ENCODE measurements at places on chromosomes 6 and 20.

DNA sequence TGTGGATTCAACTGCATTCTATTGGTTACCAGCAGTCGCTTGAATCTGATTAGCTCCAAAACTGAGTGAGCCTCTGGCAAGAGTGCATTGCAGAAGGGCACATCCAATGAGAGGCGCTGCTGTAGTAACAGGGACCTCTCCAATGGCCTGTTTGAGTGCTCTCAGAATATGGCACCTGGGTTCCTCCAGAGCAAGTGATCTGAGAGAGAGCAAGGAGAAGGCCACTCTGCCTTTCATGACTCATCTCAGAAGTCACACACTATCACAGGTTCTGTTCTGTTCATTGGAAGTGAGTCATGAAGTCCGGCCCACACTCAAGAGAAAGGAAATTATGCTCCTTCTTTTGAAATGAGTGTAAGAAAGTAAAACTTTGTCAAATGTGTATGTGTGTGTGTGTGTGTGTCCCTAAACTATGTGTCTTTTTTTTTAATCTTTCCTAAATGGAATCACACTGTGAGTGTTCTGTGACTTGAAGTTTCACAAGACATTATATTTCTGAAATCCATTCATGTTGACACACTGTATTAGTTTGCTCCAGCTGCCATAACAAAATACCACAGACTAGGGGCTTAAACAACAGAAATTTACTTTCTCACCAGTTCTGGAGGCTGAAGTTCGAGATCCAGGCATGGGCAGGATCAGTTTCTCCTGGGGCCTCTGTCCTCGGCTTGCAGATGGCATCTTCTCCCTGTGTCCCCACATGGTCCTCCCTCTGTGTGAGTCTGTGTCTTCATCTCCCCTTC is 138.3 kb upstream of the CDYL start:
- peak; percentile 92 for DNase-seq

GRCh38 chr20:62955519-62956386 is 3.2 kb downstream of the SLC17A9 start:
- no peak for DNase-seq

DNA sequence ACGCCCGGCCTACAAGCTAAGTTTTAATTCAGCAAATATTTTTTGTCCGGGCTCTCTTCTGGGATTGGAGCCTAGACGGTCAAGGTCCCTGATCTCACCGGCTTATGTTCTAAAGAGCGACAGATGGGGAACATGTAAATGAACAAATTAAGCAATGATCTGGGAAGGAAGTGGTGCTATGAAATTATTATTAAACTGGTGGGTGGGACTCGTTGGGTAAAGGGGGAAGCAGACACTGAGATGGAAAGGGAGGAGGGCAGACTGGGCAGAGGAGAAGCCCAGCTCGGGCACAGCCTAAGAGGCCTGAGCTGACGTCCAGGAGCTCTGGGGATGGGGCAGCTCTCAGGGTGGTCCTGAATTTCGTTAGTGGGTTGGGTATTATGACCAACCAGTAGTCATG is 81.8 kb upstream of the AGPAT4 start:
- no peak for DNase-seq

DNA sequence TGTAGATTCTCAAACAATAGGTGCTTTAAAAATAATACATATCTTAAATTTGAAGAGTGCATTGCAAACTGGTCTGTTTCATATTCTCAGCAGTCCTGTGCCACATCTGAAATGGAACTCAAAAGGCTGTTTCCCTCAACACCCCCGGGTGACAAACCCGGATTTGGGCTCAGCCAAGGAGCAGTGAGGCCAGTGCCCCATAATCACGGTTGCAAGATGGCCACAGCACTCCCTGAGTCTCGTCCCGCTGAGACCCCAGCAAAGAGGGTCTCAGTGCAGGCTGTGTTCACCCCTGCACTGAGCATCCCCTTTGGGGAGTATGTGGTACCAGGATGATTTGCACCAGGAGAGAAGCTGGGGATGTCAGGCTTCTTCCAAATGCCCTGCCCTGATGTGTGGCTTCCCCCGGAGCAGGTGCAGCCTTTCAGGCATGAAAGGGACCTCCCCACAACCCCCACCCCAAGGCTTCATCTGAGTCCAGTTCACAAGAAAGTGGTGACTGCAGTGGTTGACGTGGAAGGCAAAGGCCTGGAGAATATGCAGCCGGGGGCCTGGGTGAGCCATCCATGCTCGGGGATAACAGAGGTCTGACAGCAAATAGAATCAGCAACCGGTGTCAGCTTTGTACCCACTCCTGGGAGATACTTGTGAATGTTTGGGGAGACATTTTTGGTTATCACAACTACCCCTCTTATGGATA is 202.9 kb downstream of the SYNDIG1 start:
- no peak for DNase-seq

DNA sequence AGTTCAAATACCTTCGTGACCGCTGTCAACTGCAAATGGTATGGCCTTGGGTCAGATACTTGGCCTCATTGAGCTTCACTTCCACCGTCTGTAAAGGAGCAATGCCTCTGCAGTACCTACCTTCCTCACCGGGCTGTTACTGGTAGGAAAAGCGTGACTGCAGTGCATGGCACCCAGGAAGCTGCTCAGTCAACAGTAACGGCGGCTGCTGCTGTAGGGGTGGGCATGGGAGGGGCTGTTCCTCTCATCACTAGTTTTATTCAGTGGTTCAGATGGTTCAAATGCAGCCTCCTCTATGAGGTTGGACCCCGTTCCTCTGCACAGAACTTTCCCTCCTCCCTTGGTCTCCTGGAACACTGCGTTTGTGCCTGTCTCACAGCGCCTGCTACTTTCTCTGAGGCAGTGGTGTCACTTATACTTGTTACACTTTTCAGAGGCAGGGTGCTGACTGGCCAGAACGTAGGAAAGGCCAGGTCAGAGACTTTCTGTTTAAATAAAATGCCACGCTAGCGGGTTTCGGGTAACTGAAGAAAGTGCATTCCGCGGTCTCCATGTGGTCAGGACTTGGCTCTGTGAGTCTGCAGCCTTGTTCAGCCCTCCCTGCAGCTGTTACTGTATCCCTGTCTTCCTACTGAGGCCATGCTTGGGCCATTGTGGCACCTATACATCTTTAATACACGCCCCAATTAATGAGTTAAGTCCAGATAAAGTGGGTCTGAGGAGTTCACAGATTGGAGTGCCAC is 279.6 kb downstream of the NRN1 start:
- no peak for DNase-seq

- DNase-seq, result no peak
Observed at GRCh38 chr6:154406869-154407268, 50.3 kb upstream of the IPCEF1 start.

DNA sequence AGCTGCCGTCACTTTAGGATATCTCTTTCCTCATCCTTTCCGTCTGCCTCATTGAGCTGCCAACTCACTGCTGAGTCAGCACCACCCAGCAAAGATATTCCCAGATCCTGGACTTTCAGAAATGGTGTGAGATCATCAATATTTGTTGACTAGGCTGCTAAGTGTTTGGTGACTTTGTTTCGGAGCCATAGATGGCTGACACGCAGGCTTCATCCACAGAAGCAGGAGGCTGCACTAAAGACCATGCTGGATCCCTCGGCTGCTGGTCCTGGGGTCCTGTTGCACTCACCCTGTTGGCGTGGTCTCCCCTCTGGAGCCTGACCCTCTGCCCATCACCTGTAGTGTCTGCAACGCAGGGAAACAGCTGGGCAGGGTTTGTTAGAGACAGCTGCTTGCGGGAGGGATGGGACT is 96.5 kb downstream of the ERMARD start:
- DNase-seq, result peak; percentile 27

GRCh38 chr6:3456898-3457709 is at the start of gene SLC22A23:
SLC22A23 (minus strand) TSS chr6:3457050; CDS start chr6:3456559, 491 bp downstream.
- DNase-seq, result peak; percentile 55

DNA sequence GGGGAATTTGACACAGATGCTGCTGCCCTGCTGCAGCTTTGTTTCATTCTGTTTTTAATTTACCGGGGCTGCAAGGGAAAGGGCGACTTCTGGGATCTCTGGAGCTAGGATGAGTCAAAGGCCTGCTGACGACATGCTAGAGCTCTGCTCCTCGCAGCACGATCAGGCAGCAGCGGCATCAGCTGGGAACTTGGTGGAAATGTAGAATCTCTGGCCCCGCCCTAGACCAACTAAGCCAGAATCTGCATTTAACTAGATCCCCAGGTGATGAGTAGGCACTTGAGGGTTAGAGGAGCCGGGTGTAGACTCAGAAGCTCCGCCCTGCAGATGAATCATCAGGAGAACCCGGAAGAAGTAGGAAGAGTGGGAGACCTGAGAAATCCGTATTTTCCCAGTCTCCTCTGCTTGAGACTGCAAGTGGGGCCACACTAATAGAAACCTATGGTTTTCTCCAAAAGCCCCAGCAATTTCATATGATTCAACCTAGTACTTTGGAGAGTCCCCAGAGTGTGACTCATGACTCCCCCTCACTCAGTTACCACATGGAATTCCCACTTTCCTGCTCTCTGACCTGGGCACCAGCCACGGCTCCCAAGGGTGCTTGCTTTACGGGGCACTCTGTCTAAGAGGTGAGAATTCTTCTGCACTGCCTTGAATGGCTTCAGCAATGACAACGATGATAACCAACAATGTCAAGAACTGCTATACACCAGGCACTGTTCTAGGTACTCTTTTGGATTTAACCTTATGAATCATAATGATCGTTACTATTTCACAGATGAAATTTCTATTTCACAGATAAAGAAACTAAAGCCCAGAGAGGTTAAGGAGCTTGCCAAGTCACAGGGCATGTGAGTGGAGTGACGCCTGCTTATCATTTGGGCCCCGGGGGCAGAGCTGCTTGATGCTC is 18.1 kb downstream of the TUBB2B start:
- peak; percentile 100 for DNase-seq

GRCh38 chr6:123030282-123030681 is 34.2 kb downstream of the CLVS2 start:
- no peak for DNase-seq

DNA sequence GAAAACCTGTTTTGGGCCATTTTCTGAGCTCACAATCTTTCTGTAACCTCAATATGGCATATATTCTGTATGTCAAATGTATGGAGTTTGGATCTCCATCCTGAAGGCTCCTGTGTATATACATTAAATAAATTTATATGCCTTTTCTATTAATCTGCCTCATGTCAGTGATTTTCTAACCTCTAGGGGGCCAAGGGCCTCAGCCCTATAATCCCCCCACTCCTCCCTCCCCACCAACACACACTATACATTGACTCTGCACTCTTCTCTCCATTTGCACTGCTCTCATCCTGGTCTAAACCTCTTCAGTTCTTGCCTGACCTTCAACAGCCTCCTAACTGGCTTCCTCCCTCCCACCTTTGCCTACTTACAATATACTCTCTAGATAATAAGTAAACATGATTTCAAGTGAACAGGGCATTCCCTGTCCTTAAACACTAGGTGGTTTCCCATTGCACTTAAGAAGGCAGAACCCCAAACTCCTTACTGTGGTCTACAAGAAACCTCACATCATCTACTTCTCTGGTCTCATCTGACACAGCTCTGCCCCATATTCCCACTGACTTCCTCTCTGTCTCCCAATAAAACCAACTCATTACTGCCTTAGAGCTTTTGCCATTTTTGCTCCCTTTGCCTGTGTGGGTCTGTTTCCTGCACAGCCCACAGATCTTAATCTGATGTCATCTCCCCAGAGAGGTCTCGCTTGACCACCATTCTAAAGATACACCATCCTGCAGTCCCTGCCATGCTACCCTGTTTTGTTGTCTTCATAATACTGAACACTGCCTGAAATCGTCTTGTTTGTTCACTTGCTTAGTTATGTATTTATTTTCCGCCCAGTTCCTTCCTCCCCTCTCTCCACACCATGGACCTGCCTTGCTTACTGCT is 213.7 kb downstream of the SYNE1 start:
- no peak for DNase-seq

DNA sequence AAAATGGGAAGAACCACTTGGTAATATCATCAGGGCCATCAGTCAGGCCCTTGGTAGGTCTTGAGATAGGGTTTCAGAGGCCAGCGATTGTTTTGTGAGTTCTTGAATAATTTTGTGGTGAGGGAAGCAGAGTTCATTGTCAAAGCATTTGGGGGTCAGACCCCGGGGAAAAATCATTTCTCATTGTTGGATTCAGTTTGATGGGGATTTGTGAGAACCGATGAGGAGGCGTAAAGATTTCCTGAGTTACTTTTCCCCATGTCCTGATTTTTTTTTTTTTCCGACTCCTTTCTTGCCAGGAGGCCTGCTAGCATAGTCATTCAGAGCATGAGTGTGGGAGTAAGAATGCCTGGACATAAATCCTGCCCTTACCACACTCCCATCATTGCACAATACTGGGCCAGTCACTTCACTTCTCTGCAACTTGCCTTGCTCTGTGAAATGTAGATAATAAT is 60.3 kb downstream of the TSHZ2 start:
- DNase-seq, result peak; percentile 95

All from M059J (cell line).